ENCODE measurements at places on chromosomes 12 and 14.
A peak's percentile ranks its signal among the peaks of the same experiment; 100 is the strongest.

DNA sequence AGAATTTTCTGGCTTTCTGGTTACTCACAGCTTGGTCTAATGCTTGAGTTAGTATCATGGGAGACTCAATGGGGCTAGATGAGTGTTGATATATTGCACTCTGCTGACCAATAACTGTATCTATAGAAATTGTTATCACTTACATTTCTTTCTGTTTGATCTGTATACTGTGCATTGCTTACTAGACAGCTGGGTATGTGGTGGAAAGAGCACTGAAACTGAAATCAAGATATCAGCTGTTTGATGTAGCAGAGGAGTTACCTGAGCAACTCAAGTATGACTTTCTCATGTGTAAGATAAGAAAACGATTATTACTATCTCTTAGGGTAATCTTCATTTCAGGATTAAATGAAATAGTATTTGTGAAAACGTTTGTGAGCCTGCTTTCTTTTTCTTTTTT is 183.0 kb downstream of the SLC15A5 start:
- DNase-seq, result no peak

DNA sequence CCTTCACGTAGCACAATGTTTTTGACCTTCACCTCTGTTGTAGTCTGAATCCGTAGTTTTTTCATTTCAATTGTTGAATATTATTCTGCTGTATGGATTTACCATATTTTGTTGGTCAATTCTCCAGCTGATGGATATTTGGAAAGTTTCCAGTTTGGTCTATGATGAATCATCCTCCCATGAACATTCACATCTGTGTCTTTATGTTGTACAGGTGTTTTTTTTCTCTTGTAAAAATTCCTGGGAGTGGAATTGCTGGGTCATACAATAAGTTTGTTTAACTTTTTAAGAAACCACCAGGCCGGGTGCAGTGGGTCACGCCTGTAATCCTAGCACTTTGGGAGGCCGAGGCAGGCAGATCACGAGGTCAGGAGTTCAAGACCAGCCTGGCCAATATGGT is 36.7 kb upstream of the GNG2 start:
- DNase-seq, result no peak

- no peak for DNase-seq
Measured at GRCh38 chr12:56713345-56713744, 11.8 kb downstream of the NACA start.

- no peak for DNase-seq
Measured at GRCh38 chr14:74697011-74697410, 15.9 kb downstream of the AREL1 start.

- peak; percentile 66 for DNase-seq
Measured at GRCh38 chr12:121803861-121804416, at the start of gene SETD1B. TSS of gene SETD1B (plus strand) at chr12:121804009. CDS start at chr12:121804738, 729 bp downstream.

- no peak for DNase-seq
Measured at GRCh38 chr12:15988983-15989755, 78.0 kb downstream of the DERA start.

GRCh38 chr12:122730215-122731014 is at the start of gene HCAR1:
TSS of gene HCAR1 (minus strand) at chr12:122730844. CDS start at chr12:122730339, 505 bp downstream.
- DNase-seq, result no peak

- no peak for DNase-seq
Measured at GRCh38 chr14:92519246-92520101, 5.9 kb downstream of the RIN3 start.

GRCh38 chr14:24706351-24706750 is 72.4 kb upstream of the GZMB start:
- no peak for DNase-seq

DNA sequence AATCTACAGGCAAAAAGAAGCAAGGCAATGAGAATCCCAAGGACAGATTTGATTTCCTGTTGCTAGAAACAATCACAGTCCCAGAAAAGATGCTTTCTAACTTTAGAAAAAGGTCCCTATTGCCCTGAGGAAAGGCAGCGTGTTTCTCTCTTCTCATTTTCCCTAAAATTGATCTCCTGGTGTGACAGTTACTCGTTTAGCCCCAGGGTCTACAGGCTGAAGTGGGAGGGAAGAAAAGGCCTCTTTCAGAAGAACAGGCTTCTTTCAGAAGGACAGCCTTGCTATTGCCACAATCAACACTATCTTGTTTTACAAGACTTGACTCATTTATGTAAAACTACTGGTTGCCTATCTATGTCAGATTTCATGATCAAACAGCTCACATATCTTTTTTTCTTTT is 121.8 kb upstream of the OR4E1 start:
- no peak for DNase-seq

DNA sequence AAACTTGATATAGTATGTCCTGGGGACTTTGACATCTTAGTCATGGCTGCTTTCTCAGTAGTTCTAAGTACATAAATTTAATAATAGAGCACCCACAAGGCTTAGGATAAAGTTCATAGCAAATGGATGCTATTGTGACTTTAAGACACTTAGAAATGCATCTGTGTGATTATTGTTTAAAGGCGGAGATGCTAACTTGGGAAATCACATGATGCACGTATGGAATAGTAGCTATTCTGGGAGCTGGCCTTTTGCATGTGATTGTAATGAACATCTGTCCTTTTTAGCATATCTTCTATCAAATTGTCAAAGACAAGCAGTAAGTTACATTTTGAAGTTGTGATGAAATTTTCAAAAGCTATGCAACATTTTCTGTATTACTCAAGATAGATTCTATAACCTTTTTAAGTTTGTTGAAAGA is 46.7 kb upstream of the ATP2A2 start:
- no peak for DNase-seq

All from GDM1 (cell line).